ENCODE measurements at places on chromosomes 1 and 21. TPM values are rescaled to one million over a fixed set of nuclear protein-coding genes. Genes with fewer than 3 reads are reported as not detected.

Gene AMY1A
- total RNA-seq: 0.48 TPM

Gene TMEM269
- total RNA-seq: not detected

Gene MSH4
- 0.24 TPM for total RNA-seq

Gene BTG2
- total RNA-seq: 63.3 TPM

Gene LCE2A
- total RNA-seq: not detected

Gene FCGR2B
- 16.9 TPM for total RNA-seq

Gene CTSE
- total RNA-seq: 0.48 TPM

Gene NBPF19
- 29.1 TPM for total RNA-seq

Gene NBPF26
- 34.2 TPM for total RNA-seq

Gene CD84
- 13.5 TPM for total RNA-seq

Gene CAPN8
- 1.7 TPM for total RNA-seq

Gene KCNJ9
- total RNA-seq: not detected

Gene FCRL4
- 5.8 TPM for total RNA-seq

Gene CCDC27
- 0.24 TPM for total RNA-seq

Gene MTARC1
- total RNA-seq: 7.7 TPM

Gene RXFP4
- total RNA-seq: 6.3 TPM

Gene OR6K3
- total RNA-seq: 6.3 TPM

Gene IQGAP3
- total RNA-seq: 4.6 TPM

- DNase-seq: no peak
Measured at GRCh38 chr1:174359454-174359805, 88.3 kb upstream of the GPR52 start.

- DNase-seq: no peak
Measured at GRCh38 chr1:212775241-212775640, 16.3 kb downstream of the NSL1 start.

- no peak for DNase-seq
Measured at GRCh38 chr1:216032284-216032683, 391.0 kb downstream of the USH2A start.

- no peak for DNase-seq
Measured at GRCh38 chr1:31694964-31695313, 8.9 kb downstream of the COL16A1 start.

- no peak for DNase-seq
Measured at GRCh38 chr21:42781971-42782722, 97.2 kb downstream of the WDR4 start.

GRCh38 chr1:21338573-21339355 lies 48.5 kb upstream of the ECE1 start:
- no peak for DNase-seq

GRCh38 chr1:207935166-207935583 lies 24.2 kb upstream of the CD34 start:
- no peak for DNase-seq

GRCh38 chr21:15171546-15171945 lies 106.7 kb upstream of the NRIP1 start:
- DNase-seq: no peak

DNA sequence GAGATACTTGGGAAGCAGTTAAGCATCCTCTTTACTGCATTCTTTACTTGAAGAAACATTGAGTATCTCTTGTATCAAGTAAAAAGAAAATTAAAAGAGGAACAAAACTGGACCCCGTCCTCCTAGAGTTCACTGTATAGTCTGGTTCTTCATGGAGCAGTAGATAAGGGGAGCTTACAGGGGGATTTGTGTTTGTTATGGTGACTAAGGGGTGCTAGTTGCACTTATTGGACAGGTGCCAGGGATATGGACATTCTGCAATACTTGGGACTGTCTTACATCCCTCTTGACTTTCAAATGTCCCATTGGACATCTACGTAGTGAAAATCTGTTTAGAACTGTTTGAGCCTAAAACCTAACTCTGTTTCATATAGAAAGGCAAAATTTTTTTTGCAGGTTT lies 67.2 kb downstream of the ALG14 start:
- peak; percentile 38 for DNase-seq

- DNase-seq: peak; percentile 87
Measured at GRCh38 chr1:239386453-239387303, at the start of gene CHRM3. CHRM3 (plus strand) TSS chr1:239386568; CDS start chr1:239907452, 520,884 bp downstream.

- DNase-seq: no peak
Measured at GRCh38 chr1:75811211-75811981, 14.7 kb downstream of the MSH4 start.

- DNase-seq: no peak
Measured at GRCh38 chr1:98304888-98305287, 356.6 kb upstream of the SNX7 start.

DNA sequence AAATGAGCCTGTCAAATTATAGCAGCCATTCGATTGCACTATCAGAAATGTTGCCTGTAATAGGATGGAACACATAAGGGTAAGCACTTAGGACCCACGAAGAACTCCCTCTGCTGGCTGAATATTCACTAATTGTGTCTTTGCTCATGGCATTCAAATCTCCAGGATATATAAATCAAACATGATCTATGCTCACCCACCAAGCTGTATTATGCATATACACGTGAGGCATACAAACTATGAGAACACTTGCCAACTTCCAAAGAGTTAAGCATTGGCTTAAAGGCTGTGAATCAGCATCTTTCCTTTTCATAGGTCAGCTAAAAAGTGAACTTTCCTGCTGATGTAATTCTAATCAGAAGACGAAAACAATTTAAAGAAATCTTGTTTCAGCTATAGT lies 34.5 kb downstream of the TMPRSS15 start:
- DNase-seq: peak; percentile 8

- DNase-seq: no peak
Measured at GRCh38 chr1:107293901-107294613, 153.2 kb downstream of the NTNG1 start.

GRCh38 chr21:45484318-45484717 lies 57.9 kb downstream of the SLC19A1 start:
- no peak for DNase-seq

- DNase-seq: no peak
Measured at GRCh38 chr1:193338194-193338593, 151.8 kb upstream of the B3GALT2 start.

GRCh38 chr1:14065486-14065885 lies 365.5 kb downstream of the PRDM2 start:
- DNase-seq: no peak

- no peak for DNase-seq
Measured at GRCh38 chr1:62283986-62284385, 35.2 kb downstream of the KANK4 start.

DNA sequence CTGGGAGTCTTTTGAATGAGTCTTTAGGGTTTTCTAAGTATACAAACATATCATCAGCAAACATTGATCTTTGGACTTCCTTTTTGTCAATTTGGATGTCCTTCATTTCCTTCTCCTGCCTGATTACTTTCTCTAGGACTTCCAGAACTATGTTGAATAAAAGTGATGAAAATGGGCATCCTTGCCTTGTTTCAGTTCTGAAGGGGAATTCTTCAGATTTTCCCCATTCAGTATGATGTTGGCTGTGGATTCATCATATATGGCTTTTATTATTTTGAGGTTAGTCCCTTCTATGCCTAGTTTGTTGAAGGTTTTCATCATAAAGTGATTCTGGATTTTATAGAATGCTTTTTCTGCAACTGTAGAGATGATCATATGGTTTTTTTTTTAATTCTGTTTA lies 42.0 kb downstream of the KMO start:
- DNase-seq: no peak

DNA sequence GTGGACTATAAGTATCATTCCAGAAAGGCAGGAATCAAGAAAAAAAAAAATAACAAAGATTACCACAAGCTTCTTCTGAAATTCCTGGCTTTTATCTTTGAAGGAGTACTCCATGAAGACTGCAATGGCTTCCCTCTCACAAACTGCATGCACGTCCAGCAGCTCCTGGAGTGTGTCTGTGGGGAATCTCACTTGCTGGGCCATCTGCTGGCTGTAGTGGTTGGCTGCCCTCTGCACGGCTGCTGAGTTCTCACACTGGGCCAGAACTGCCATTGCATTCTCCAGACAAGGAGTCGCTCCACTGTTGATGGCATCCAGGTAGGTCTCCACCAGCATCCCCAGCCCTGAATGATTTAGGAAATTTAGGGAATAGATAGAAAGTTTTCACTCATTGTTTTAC lies 23.3 kb upstream of the GBP2 start:
- DNase-seq: peak; percentile 76

GRCh38 chr1:182851825-182852224 lies 12.7 kb downstream of the DHX9 start:
- DNase-seq: no peak

DNA sequence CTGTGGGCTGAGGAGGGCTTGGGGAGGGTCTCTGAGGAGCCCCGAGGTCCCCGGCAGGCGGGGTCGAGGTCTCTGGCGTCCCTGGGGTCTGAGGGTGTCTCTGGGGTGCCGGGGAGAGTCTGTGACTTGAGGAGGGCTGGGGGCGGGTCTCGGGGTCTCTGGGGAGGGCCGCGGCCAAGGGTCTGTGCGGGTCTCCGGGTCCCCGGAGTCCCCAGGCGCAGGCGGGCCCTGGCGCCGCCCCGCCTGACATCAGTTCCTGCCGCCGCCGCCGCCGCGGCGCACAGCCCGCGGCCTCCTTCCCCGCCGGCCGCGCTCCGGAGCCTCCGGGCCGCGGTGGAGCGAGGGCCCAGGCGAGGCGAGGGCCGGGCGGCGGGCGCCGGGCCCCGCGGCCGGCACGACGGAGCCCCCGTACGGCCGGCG lies at the start of gene PLEKHM2:
PLEKHM2 (plus strand) TSS at position 279 of the 420 bp plus-strand sequence. CDS start 239 bp downstream, outside the sequence.
- no peak for DNase-seq

GRCh38 chr1:213931836-213932235 lies 55.9 kb upstream of the PROX1 start:
- no peak for DNase-seq

DNA sequence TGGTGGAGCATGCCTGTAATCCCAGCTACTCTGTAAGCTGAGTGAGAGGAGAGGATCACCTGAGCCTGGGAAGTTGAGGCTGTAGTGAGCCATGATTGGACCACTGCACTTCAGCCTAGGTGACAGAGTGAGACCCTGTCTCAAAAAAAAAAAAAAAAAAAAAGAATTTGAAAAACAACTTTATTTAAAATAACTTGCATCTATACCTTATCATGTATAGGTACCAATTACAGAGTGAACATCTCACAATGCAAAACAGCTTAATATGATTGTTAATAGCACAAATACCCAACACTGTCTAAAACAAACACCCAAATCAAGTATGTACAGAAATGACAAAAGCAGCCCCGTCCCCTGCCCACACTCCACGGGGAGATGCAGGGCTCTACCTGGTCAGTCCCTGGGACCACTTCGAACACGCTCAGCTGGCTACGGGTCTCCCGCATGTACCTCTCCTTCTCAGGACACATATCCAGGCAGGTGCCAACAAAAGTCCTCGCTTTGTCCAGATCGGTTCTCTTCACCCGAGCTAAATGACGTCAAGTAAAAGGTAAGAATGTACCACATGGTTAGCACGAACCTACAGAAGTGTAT lies 10.5 kb downstream of the MCM3AP start:
- no peak for DNase-seq

DNA sequence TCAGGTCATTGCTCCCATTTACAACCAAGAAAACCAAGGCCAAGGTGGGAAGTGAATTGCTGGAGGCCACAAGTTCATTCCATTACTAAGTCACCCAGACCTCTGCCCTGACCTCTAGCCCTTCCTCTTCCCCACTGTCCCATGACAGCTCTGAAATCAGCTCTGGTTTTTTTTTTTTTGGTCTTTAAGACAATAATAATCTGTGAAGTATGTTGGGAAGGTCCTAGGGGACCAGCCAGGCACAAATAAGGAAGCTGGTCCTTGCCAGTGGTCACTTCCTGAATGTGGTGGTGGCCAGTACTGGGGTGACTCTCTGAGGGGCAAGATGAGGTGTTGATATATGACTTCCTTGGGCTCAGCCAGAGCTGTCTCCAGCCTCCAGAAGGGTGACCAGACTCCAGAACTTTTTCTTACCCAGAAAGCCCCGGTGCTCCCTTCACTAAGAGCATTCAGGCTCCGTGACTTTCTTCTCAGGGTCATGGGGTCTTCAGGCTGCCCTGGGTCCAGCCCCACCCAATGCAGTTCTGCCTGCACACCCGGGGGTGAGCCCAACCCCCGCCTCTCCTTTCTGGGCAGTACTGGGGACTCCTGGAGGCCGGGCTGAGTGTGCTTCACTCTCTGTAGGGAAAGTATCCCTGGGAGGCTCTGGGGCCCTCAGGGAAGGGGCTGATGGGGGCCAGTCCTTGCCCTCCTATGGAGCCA lies 159.6 kb downstream of the PTPRU start:
- no peak for DNase-seq

DNA sequence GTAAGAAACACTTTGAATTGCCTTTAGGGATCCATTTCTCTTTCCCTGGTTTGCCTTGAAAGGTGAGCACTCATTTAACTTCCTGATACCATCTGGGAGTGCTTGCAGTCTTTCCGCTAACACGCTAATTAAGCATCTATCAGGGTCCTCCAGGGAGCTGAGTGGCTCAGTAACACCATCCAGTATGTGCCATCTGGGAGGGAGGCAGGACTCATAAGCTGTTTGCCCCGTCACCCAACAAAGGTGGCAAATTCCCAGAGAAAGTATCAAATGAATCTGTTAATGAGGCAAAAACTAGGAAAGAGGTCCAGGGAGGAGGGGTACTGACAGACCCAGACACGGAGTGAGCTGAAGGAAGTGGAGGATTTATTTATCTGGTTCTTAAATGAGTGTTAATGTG lies 430.9 kb downstream of the HLX start:
- DNase-seq: no peak

DNA sequence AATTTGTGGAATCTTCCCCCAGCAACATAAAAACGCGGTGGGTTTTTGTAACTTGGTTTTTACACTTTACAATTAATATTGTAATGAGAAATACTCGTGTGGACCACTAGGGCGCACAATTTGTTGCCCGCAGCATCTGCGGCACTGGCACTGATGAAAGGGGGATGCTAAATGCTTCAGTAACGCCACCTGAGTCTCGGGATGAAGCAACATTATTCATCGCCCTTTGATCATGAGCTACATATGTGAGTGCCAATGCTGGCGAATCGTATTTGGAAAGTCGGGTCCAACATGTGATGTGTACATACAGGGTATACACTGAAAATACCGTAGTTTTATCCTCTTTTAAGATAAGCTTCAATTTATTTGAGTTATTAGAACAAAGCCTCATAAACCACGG lies 34.2 kb upstream of the COX20 start:
- no peak for DNase-seq

DNA sequence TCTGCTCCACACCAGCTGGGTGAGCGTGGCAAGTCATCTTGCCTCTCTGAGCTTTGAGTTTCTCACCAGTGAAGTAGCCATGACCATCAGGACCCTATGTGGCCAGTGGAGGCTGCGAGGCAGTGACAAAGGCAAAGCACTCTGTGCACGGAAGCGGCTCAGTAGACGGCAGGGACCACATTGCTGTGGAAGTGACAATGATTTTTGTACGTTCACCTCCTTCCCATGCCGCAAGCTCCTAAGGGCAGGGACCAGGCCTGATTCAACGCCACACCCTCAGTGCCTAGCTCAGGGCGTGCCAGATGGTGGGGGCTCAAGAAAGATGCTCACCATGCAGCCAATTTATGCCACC lies 210.5 kb downstream of the MATN1 start:
- no peak for DNase-seq

GRCh38 chr1:117142200-117142599 lies 20.7 kb upstream of the TRIM45 start:
- no peak for DNase-seq
